Endodermal cell (in vitro differentiated cells): ENCODE measurements at places on chromosomes 7 and 10.

DNA sequence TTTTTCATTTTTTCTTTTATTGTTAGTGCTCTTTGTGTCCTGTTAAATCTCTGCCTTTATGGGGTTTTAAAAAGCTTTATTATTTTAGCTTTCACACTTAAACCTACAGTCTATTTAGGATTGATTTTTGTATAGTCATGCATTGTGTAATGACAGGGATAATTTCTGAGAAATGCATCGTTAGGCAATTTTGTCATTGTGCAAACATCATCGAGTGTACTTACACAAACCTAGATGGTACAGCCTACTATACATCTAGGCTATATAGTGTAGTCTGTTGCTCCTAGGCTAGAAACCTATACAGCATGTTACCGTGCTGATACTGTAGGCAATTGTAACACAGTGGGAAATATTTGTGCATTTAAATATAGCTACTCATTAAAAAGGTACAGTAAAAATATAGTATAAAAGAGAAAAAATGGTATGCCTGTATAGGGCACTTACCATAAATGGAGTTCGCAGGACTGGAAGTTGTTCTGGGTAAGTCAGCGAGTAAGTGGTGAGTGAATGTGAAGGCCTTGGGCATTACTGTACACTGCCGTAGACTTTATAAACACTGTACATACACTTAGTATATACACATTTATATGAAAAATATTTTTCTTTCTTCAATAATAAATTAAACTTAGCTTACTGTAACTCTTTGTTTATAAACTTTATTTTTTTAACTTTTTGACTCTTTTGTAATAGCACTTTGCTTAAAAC, 16.0 kb downstream of the UBE2D1 start:
- DNase-seq: no peak

GRCh38 chr10:63553473-63553872, 32.3 kb downstream of the REEP3 start:
- DNase-seq: no peak

DNA sequence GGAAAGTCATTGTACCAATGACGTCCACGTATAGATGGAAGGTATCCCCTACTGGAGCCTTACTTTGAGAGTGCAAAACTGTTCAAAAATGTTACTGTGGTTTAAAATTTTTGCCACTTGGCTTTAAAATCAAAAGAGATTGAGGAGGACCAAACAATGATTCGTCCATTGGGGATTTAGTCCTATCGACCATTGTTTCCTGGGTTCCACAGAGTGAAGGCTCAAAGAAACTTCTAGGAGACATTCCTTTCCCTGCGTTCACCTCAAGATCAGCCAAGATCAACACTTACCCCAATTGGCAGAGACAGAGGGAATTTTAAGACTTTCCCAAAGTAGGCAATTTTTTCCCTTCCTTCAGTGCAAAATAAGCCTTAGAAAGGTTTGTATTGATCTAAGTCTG, 152.3 kb downstream of the NEBL start:
- no peak for DNase-seq

DNA sequence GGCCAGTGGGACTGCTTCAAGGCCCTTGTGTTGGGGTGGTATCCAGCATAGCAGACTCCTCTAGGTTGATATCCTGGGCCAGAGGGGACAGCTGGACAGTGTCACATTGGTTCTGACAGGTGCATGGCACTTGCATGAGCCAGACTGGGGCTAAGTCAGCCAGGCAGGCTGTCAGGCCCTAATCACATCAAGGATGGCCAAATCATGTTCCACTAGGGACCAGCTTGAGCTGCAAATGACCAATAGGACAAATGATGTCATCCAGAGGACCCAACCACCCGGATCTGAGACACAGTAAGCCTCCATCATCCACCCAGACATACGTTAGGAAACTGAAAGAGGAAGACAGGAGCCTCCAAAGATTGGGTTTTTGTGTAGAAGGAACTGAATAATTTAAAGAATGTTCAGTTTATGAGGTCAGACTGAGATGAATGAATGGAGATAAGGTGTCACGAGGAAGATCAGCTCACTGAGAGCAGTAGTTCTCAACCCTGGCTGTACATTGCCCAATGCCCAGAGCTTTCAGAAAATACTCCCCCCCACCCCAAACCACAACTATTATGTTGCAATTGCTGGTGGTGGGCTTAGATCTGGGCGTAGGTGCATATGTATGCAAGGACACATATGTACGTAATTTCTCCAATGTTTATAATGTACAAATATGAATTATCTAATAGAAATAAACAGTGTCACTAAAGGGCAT, 75.2 kb upstream of the INHBA start:
- no peak for DNase-seq

DNA sequence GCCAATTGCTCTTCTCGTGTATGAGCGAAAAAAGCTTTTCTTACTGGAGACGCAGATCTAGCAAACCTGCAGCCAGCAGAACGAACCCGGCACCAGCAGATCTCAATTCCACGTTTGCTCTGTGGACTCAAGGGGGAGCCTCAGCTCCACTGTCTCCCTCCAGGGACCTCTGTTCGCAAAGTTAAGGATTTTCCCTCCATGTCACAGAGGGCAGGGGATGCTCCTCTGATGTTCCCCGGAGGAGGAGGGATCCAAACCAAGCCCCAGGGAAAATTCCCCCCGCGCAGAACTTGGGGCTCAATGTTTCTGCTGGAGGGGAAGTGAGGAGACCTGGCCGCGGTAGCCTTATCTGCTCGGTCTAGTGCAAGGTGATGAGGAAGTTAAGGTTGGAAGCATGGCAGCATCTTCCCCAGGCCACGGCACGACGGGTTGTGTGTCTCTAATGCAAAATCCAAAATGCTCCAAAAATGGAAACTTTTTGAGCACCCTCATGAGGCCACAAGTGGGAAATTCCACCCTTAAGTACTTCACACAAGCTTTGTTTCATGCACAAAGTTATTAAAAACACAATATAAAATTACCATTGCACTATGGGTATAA, 9.0 kb downstream of the IQCE start:
- peak; percentile 85 for DNase-seq

- DNase-seq: no peak
Observed at GRCh38 chr10:33876584-33877400, 542.3 kb upstream of the NRP1 start.

- DNase-seq: no peak
Observed at GRCh38 chr10:131812736-131813604, 87.8 kb upstream of the PPP2R2D start.

DNA sequence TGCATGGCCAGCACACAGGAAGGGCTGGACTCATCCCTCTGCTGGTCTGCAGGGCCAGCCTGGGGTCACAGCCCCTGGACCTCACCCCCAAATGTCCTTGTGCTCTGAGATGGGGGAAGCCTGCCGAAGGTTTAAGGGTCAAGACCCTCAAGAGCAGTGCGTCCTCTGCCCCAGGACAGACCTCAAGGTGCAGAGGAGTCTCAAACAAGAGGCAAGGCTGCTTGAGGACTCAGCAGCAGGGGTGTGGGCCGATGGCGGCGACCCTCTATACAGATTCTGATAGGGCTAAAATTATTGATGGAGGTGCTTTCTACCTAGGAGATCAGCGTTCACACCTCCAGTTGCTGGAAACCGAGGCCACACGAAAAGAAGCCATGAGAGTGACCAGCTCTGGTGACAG, 80.7 kb downstream of the ZRANB1 start:
- no peak for DNase-seq

- DNase-seq: peak; percentile 64
Observed at GRCh38 chr10:17872191-17873091, 63.3 kb downstream of the MRC1 start.

- no peak for DNase-seq
Observed at GRCh38 chr7:38831259-38831996, 77.6 kb downstream of the VPS41 start.

DNA sequence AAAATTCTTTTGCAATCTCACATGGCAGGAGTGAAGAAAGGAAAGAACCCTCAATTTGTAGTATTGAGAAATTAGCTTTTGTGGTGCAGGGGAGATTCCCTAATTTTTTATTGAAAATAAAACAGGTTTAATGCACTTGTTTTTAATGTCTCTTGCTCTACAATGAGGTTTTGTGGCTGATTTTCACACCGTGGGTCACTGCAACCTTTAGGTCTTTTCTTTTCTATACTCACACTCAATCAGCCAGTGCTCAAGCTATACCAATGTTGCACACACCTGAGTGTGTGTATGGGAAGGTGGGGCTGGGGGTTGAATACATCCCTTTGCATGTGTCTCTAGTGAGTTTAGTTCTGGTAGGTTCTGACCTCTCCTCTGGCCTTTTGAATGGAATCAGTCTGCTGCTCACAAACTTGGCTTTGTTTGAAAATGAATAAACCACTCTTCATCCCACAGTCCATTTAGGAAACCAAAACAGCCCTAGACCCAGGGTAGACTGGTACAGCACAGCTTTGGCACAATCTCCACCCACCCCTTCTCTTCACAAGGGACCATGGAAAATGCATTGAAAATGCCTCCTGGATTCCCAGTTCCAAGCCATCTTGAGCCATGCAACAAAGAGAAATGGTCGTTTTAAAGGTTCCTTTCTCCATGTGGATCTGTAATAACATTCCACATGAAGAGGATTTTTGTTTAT, 411.5 kb downstream of the SFMBT2 start:
- DNase-seq: no peak

DNA sequence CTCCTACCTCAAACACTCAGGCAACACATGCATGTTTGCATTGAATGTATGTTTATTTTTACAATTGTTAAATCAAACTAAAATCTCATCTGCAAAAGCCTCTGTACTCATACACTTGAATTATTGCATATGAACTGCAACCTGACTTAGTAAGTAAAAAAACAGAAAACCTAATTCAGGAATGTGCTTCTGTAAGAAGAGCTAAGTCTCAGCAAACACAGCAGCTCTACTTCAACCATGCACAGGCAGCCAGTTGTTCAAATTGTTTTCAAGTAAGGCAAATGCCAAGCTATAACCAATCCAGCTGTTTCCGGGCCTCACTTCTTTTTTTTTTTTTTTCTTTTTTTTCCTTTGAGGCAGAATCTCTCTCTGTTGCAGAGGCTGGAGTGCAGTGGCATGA, 93.5 kb upstream of the MALRD1 start:
- no peak for DNase-seq

- DNase-seq: no peak
Observed at GRCh38 chr10:43384252-43385221, 13.1 kb downstream of the FXYD4 start.

GRCh38 chr7:2128601-2129322, 104.0 kb downstream of the MAD1L1 start:
- DNase-seq: no peak

DNA sequence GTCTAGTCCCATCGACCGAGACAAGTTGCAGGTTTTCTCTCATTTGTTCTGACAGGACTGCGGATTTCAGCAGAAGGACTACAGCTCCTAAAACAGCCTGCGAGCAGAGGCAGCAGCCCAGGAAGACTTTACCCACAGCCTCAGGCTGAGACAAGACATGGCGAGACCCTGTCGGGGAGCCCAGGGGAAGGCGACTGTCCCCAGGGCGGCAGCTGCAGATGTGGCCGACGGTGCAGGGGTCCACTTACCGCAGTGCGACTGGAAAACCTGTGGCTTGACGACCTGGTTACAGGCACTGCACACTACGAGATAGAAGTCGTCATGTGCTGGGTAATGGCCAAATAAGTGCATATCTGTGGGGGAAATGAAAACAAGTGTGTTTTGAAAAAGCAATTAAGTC, 88.0 kb downstream of the ATXN7L1 start:
- DNase-seq: no peak

DNA sequence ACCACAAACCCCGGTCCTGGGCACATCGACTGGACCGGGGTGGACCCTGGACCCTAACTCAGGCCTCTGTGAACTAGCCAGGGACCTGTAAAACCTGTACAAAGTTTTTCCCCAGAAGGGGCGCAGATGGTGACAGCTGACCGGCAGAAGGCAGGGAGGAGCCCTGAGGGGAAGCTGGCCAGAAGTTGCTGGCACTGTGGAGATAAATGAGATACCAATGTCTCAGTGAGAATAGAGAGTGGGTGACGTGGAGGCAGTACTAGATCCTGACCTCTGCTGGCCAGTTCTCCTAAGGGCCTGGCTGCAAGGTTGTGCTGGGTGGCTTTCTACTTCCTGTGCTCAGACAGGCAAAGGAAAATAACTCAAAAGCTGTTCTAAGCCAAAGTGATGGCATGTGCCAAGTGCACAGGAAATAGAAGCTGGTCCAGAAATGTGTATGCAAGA, 10.6 kb upstream of the TSPAN14 start:
- peak; percentile 80 for DNase-seq

GRCh38 chr10:86392723-86393094, 26.1 kb upstream of the GRID1 start:
- no peak for DNase-seq

DNA sequence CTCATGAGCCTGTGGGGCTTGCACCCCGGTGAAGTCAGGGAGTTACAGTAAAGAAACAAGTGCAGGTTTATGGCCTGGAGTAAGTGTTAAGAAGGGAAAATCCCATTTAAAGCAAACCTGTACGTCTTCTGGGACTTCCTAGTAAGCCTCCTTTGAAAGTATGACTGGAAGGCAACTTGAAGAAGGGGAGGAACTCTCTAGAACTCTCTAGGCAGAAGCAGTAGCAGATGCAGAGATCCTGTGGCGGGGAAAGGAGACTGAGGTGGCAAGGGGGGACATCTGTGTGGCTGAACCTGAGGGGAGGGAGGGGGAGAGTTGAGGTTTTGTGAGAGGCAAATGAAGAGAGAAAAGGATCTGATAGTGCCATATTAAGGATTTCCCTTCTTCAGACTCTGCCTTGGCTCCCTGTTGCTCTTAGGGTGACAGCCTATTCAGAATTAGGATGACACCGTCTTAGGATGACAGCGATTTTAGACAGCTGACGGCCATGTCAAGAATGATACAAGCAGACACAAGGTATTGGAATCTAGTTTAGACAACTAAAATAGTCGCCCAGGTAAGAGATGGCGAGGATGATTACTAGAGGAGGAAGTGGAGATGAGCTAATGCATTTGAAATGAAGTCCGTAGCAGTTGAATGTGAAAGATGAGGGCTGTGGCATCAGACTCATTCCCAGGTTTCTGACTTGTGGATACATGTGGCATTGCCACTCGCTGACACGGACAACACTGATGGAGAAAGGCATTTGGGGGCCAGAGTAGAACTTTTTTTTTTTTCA, 29.0 kb downstream of the CUL1 start:
- no peak for DNase-seq

- peak; percentile 53 for DNase-seq
Observed at GRCh38 chr10:29141761-29142160, 147.1 kb upstream of the LYZL1 start.

DNA sequence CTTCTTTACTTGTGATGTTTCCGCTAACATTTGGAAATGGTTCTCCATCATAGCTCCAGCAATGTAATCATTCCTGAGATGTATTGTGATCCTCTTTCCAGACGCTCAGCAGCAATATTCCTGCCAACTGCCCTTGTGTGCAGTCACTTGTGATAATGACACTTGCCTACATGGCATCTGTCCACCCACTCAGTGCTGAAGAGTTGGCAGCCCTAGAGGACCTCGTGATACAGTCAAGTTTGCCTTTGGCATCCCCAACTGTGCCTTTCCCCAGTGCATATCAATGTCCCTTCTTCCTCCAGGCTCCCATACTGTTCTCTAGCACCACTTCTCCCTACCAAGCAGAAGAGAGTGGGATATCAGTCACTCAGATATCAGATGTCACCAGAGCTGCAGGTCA, 64.9 kb downstream of the MYOF start:
- DNase-seq: peak; percentile 47
